ENCODE measurements at places on chromosomes 16 and 17. TPM values are rescaled to one million over a fixed set of nuclear protein-coding genes. Genes with fewer than 3 reads are reported as not detected.

DNA sequence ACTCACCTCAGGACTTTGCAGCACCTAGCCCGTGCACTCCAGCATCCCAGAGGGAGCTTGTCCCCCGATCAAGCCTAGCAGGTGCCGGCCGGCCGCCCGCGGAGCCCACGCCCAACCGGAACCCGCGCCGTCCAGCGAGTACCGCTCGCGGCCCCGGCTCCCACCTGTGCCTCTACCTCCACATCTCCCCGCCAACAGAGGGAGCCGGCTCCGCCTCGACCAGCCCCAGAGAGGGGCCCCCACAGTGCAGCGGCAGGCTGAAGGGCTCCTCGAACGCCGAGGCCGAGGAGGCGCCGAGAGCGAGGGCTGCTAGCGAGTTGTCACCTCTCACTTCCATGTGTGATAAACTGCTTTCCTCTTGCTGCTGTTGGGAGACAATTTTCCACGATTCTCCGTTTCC lies 41.1 kb upstream of the DHRS7B start:
- DNase-seq, result no peak

- no peak for DNase-seq
Observed at GRCh38 chr17:38711792-38712571, 6.9 kb downstream of the MLLT6 start.

- DNase-seq, result no peak
Observed at GRCh38 chr17:34542700-34543336, 36.6 kb upstream of the TMEM132E start.

GRCh38 chr16:50957056-50957455 lies 194.0 kb downstream of the SALL1 start:
- no peak for DNase-seq

GRCh38 chr16:50265260-50265659 lies 1.1 kb upstream of the ADCY7 start:
- DNase-seq, result no peak

ACE gene
- total RNA-seq, result 16.5 TPM

LLGL2 gene
- 6.4 TPM for total RNA-seq
